HCT116 (cell line): ENCODE measurements at places on chromosomes 5 and 9. TPM values are rescaled to one million over a fixed set of nuclear protein-coding genes. Genes with fewer than 3 reads are reported as not detected.
A peak's percentile ranks its signal among the peaks of the same experiment; 100 is the strongest.

DNA sequence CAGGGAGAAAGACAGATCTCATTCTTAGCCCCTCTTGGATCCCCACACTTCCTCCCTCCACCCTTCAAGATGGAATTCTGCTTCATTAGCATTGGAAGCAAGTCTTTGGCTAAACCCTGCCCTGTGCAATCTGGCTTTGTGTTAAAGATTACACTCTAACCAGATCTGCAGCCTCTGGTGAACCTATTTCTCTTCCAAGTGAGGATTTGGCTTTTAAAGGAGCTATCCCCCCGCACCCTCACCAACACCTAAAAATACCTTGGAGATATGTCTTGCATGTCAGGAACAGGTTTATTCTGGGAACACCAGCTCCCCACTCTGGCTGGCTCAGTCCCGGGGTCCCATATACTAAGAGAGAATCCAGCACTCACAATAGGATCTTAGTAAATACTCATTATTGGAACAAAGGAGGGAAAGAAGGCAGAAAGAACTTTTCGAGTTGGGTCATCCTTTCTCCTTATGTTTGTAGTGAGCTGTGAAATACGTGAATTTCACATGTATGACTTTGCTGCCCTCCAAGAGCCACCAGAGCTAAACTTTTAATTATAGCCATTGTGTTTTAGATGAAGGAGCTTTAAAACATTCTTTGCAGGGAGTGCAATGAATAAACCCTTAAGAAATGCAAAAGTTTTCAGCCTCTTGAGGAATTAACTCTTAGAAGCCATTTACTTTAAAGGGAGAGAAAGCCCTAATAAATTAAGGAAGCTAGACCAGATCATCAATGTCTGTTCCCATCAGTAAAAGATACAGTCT is 53.7 kb upstream of the HRH2 start:
- H3K4me3 ChIP-seq = no peak overlapping the region
- no peak overlapping the region for H3K27ac ChIP-seq
- peaks cover 4% of the 10 kb centered on the region for H3K27me3 ChIP-seq
- no peaks in the 10 kb centered on the region for H3K4me1 ChIP-seq
- no peaks in the 10 kb centered on the region for H3K36me3 ChIP-seq

DNA sequence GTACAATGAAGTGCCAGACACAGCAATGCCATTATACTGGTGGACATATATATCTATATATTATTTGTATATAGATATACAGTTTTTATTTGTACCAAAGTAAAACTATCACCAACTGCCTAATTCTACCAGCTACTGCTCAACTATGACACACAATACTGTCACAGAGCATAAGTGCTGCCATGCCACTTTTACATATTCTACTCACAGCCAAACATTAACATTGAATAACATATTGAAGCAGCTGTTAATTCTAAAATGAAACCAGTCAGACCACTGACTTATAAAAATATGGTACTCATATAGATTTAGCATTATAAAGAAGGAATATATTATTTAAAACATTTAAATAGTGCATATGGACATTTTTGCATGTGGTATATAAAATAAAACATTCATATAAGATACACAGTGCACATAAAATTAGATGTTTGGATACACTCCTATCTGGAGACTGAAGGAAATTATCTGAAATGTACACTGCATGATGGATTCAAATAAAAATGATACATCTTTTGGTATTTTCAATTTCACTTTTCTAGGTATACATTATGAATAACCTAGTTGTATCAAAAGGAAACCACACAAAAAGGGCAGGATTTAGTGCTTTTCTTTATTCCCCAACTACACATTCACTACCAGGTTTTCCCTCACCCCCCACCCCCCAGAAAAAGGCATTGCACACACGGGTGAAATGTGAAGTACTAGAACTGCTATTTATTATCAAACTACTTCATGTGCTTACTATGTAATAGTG is 48.9 kb downstream of the PKD2L2 start:
- no peak for DNase-seq
- H3K36me3 ChIP-seq = peaks cover 33% of the 10 kb centered on the region
- H3K4me3 ChIP-seq = no peak overlapping the region
- H3K27me3 ChIP-seq = no peaks in the 10 kb centered on the region
- no peaks in the 10 kb centered on the region for H3K4me1 ChIP-seq
- H3K27ac ChIP-seq = no peak overlapping the region

GRCh38 chr5:135596157-135596763 is 17.5 kb upstream of the CXCL14 start:
- H3K4me1 ChIP-seq = no peaks in the 10 kb centered on the region
- no peak for DNase-seq
- no peak overlapping the region for H3K4me3 ChIP-seq
- H3K27ac ChIP-seq = no peak overlapping the region

GRCh38 chr9:109591691-109592090 is 93.6 kb upstream of the PTPN3 start:
- no peaks in the 10 kb centered on the region for H3K36me3 ChIP-seq
- H3K4me1 ChIP-seq = no peaks in the 10 kb centered on the region
- H3K27ac ChIP-seq = no peak overlapping the region
- no peak overlapping the region for H3K4me3 ChIP-seq
- no peak for DNase-seq

- H3K27ac ChIP-seq = no peak overlapping the region
- H3K27me3 ChIP-seq = no peaks in the 10 kb centered on the region
- no peaks in the 10 kb centered on the region for H3K36me3 ChIP-seq
Measured at GRCh38 chr5:34530637-34531036, 125.5 kb upstream of the RAI14 start.

- no peaks in the 10 kb centered on the region for H3K27me3 ChIP-seq
- no peaks in the 10 kb centered on the region for H3K36me3 ChIP-seq
- no peak overlapping the region for H3K27ac ChIP-seq
- no peak for DNase-seq
Measured at GRCh38 chr5:81058121-81058520, 98.0 kb downstream of the RASGRF2 start.

DNA sequence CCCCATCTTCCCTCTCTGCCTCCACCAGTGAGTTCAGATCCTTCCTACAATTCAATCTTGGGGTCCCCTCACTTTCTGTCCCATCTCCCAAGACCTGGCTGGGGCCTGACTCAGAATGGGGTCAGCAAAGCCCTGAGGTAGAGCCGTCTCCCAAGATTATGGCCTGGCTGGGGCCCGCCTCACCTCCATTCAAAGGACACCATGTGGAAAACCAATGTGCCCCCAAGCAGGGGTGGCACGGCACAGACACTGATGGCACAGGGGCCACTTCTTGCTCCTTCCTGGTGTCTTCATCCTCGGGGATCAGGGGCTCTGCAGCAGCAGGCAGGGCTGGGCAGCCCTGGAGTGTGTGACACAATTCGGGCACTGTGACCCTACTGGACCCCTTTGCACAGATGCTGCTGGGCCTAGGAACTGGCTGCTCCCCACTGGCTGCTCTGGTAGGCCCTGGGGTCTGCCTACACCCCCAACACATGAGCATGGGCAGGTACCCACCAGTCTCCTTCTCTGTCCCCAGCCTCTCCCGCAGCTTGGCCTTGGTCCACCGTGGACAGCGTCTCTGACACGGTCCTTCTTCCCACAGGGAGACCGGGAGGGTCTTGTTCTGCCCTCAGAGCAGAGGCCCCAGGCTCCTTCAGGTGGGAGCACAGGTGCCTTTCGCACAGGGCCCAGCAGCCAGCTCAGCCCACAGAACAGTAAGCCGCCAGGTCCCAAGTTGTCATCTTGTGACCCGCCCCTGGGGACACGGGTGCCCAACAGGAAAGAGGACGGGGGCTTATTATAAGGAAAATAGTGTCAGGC is 89.5 kb downstream of the ADAMTS2 start:
- no peaks in the 10 kb centered on the region for H3K4me1 ChIP-seq
- no peaks in the 10 kb centered on the region for H3K36me3 ChIP-seq
- no peak overlapping the region for H3K27ac ChIP-seq

Gene C9
- 0.34 TPM for total RNA-seq

GRCh38 chr5:1053391-1054017 is 44.9 kb downstream of the NKD2 start:
- no peak overlapping the region for H3K4me3 ChIP-seq
- no peaks in the 10 kb centered on the region for H3K4me1 ChIP-seq
- H3K27me3 ChIP-seq = no peaks in the 10 kb centered on the region
- H3K27ac ChIP-seq = no peak overlapping the region

Gene SPACA9
- total RNA-seq = 8.0 TPM

DNA sequence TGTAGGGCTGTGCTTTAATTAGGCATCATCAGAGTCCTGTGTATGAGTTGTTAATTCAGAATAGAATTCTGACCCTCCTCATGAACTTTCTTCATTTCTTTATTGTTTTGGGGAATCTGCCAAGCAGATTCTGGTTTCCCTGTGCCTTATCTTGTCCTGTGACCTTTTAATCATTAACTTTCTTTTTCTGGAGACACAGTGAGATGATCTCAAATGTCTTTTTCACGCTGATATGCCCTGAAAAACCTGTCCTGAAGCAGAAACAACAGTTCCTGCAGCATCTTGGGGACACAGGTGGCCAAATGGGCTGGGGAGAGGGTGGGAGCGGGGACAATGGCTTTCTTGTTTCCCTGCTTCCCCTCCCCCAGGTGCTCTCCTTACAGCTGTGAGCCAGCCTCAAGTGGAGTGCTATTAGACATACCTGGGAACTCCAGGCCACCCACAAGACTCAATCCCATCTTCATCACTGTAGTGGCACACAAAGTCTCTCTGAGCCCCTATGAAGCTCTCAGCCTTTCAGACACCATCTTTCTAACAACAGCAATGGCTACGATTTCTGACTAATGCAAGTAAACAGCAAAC is 213.8 kb downstream of the ATP10B start:
- DNase-seq = no peak
- no peaks in the 10 kb centered on the region for H3K4me1 ChIP-seq
- H3K27me3 ChIP-seq = 0 out of 2 replicates have a peak, but pooled peaks cover 3% of the 10 kb centered on the region
- no peaks in the 10 kb centered on the region for H3K36me3 ChIP-seq
- no peak overlapping the region for H3K4me3 ChIP-seq

Gene CLIC3
- total RNA-seq = 8.4 TPM

DNA sequence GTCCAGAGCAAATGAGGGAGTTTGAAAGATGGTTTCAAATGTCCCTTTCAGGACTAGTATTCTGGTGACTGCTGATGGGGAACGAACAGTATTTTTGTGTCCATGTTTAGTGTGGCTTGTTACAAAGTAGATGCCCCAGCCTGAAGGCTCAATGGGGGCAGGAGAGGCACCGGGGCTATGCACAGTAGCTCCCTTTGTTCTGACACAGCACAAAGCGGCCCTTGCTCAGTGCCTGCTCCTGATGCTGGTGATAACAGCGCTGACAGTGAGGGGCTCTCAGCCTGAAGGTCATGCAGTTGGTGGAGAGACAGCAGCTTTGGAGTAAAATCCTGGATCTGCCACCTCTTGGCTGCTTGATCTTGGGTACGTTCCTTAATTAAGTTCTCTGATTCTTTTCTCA is 188.9 kb downstream of the SLIT3 start:
- no peak overlapping the region for H3K4me3 ChIP-seq
- no peaks in the 10 kb centered on the region for H3K4me1 ChIP-seq
- no peak overlapping the region for H3K27ac ChIP-seq
- H3K36me3 ChIP-seq = no peaks in the 10 kb centered on the region

- H3K36me3 ChIP-seq = no peaks in the 10 kb centered on the region
- H3K4me1 ChIP-seq = no peaks in the 10 kb centered on the region
- no peak overlapping the region for H3K27ac ChIP-seq
Measured at GRCh38 chr9:106704056-106704615, 158.8 kb upstream of the ZNF462 start.

Gene TMEM174
- not detected for total RNA-seq

Gene CDH12
- not detected for total RNA-seq

DNA sequence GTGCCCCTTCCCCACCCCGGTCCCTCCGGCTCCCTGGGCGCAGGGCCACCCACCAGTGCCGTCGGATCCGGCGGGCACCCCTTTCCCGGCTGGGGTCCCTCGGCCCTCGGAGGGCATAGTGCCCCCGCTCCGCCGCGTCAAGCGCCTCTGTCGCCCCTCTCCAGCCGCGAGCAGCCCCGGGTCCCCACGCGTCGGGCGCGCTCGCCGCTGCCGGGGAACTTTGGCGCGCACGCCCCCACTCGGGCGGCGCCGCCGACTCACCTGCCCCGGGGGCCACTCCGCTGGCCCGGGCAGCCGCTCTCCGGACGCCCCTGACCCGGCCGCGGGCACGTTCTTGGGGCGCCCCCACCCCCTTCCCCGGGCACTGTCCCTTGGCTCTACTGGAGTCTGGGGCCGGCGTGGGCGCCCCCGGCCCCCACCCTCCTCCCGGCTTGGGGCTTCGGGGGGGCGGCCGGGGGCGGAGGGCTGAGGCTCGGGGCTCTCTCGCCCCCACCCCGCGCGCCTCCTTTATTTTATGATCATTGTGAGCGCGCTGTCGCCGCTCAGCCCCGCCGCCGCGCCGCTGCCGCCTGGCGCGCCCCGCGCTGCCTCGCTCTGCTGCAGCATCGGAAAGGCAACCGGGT is 1.1 kb upstream of the FAM78A start:
- DNase-seq = no peak
- peak overlapping the region; percentile 40; the same call in 1 of the 2 replicates for H3K27ac ChIP-seq
- no peaks in the 10 kb centered on the region for H3K36me3 ChIP-seq
- peak overlapping the region; percentile 62 for H3K4me3 ChIP-seq

GRCh38 chr5:79561525-79561893 is 47.6 kb upstream of the HOMER1 start:
- H3K4me1 ChIP-seq = no peaks in the 10 kb centered on the region
- H3K4me3 ChIP-seq = no peak overlapping the region
- no peaks in the 10 kb centered on the region for H3K36me3 ChIP-seq
- no peak for DNase-seq
- H3K27me3 ChIP-seq = no peaks in the 10 kb centered on the region

Gene TIFAB
- total RNA-seq = not detected

DNA sequence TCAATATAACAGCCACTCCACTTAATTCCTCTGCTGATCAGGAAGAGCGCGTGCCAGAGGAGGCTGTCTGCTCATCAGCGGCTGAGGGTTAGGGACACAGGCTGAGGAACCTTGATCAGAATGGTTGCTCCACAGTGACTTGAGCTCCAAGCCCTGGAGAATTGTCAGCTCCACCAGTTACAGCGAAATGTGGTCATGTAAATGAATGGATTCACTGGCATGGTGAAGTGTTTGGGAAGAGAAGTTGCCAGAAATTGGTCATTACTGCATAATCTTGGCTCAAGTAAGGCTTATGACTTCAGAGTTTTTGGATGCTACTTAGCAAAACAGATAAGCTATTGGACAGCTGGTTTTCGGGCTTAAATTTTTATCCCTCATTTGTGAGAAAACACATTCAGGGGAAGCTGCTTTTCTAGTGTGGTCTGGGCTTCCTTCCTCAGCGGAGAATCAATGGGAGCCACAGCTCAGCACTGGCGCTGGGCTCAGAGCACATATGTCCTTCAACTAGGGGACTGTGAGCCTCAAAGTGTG is 65.0 kb downstream of the PRRT1B start:
- DNase-seq = no peak
- H3K27ac ChIP-seq = no peak overlapping the region
- H3K4me1 ChIP-seq = peaks cover 22% of the 10 kb centered on the region
- H3K4me3 ChIP-seq = no peak overlapping the region

Gene MARCOL
- not detected for total RNA-seq

Gene LMBRD2
- 1.1 TPM for total RNA-seq
